ENCODE measurements at places on chromosomes 7 and 10.
A peak's percentile ranks its signal among the peaks of the same experiment; 100 is the strongest.

GRCh38 chr10:129962872-129963640 lies 1.0 kb downstream of the EBF3 start:
- DNase-seq = peak; percentile 60

- no peak for DNase-seq
Measured at GRCh38 chr7:133853706-133854276, 273.3 kb upstream of the LRGUK start.

DNA sequence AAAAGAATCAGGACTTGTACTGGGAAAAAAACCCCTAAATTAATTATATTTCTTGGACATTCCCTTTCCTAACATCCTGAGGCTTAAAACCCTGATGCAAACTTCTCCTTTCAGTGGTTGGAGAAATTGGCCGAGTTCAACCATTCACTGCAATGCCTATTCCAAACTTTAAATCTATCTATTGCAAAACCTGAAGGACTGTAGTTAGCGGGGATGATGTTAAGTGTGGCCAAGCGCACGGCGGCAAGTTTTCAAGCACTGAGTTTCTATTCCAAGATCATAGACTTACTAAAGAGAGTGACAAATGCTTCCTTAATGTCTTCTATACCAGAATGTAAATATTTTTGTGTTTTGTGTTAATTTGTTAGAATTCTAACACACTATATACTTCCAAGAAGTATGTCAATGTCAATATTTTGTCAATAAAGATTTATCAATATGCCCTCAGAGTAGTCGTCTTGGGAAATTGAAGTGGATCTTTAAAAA lies 6.6 kb downstream of the EMX2 start:
- no peak for DNase-seq

DNA sequence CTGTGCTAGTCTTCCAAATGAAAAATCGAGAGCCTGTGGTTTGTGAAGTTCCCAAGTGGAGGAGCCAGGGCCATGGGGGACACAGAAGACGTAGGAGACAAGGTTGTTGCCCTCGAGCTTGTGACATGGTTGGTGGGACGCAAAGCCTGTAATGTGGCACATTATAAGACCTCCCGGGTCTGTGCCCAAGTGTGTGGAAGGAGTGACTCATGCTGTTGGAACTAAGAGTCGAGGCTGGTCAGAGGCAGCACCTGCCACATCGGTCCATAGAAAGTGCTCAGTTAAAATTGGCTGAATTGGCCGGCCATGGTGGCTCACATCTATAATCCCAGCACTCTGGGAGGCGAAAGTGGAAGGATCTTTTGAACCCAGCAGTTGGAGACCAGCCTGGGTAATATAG lies 27.0 kb upstream of the PODXL start:
- no peak for DNase-seq

DNA sequence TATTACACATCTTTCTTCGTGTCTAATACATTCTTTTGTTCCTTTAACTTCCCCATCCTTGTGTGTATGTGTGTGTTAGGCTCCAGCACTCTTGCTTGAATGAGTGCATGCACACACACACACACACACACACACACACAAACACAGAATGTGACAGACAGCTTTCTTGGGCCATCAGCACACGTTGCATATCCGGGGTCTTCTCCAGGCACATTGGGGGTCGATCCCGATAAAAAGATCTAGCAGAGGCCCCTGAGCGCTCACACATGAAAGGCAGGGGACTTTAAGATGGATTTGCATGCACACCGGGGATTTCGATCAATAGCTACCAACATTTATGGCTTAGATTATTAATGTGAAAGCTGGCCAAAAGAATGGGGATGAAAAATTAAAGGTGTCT lies 4.5 kb downstream of the SKIDA1 start:
- no peak for DNase-seq

DNA sequence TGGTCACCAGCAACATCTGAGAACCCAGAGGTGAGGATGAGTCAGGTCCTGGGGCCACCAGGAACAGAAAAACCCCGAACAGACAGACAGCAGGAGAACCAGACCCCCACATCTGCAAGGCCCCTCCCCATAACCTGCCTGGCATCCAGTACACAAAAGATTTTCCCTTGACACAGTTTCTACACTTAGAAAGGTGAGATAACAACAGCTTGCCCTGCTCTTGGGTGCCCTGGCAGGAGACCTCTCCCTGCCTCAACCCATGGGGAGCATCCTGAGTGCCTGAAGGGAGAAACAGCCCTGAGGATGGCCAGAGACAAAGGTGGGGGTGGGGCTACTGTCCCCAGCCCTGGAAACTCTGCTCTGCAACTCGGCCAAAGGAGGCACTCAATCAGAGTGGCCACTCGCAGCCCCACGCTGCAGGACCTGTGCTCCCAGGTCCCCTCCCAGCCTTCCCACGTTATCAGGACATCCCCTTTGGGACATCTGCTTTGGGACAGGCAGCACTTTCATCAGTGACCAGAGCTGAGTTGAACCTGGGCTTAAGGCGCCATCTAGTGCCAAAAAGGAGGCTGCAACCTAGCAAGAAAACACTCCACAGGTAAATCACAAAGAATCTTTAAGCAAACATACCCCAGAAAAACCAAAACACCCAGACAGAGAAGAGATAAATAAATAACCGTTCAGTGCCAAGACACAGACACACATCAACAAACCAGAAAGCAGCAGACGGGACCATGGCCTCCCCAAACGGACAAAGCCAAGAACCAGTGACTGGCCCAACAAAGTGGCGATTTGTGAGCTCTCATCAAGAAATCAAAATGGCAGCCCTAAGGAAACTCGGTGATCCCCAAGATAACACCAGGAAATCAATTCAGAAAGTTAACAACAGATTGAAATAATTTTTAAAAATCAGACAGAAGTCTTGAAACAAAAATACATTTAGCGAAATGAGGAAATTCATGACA lies 233.7 kb downstream of the PTPRN2 start:
- peak; percentile 34 for DNase-seq

DNA sequence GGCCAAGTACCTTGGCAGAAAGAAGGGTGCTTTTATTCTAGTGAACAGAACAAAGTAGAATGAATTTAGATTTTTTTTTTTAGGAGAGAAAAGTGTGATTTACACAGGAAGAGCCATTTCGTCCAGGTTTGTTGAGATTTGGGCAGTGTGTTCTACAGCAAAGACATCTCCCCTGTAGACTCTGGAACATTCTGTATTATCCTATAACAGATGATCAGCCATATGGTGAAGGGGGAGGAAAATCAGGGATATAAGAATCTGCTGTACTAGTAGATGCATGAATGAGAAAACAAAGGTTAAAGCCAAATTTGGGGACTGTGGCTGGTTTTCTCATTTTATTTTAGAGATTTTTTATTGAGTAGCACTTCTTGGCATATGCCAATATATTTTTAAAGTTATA lies 453.7 kb upstream of the LRRTM3 start:
- no peak for DNase-seq

- no peak for DNase-seq
Measured at GRCh38 chr7:139572704-139573385, 49.4 kb downstream of the CLEC2L start.

DNA sequence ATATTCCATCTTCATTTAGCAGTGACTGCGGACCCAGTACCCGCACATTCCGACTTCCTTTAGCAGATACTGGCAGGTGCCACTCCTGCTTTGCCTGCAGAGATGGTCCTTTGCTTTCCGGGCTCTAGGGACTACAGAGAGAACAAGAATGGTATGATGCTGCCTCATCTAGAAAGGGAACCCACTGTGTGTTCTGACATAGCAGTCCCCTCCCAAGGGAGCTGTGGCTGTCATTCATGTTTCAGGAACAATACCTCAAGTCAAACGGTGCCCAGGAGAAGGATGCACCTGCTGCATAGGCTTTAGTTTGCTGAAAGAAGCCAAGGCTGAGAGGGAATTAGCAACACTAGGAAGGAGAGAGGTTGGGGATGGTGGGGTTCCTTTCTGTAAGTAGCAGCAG lies 15.9 kb upstream of the TMEM72 start:
- DNase-seq = no peak

DNA sequence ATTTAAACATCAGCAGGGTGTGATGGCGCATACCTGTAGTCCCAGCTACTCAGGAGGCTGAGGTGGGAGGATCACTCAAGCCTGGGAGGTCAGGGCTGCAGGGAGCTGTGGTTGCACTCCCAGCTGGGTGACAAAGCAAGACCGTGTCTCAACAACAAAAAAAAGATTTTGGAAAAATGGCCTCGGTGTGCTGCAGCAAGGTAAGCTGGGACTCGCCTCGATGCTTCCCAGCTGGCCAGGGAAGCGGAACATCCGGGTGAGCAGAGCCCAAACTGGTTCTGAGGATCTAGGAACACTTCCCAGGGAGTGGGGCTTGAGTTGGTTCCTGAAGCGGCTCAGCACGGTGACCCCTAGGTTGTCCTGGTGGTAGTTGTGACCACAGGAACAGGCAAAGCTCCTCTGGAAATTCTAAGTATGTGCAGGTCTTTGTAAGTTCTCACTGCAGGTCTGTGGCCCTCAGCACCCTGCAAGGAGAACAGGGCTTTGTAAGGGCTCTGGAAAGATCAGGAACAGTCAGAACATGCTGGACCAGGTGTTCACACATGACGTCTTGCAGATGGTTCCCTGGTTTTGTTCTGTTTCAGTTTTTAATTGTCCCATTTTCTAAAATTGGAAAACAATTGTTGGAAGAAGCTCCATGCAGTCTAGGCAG lies 38.6 kb upstream of the ZMIZ2 start:
- no peak for DNase-seq

DNA sequence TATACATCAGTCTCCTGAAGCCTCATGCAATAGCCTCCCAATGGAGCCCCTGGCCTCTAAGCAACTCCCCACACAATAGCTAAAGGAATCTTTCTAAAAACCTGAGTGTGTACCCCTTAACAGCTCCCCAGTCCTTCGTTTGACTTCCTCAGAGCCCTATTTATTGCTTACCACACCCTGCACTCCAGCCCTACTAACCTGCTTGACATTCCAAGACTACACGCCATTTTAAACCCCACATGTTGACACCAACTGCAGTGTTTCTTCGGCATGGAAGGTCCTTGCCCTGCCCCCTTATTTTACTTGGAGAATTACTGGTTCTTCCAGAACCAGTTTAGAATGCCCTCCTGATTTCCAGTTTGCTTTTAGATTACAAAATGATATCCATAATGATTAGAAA lies 10.8 kb downstream of the SRPK2 start:
- no peak for DNase-seq

- DNase-seq = peak; percentile 84
Measured at GRCh38 chr10:84537447-84537931, 209.1 kb downstream of the CCSER2 start.

DNA sequence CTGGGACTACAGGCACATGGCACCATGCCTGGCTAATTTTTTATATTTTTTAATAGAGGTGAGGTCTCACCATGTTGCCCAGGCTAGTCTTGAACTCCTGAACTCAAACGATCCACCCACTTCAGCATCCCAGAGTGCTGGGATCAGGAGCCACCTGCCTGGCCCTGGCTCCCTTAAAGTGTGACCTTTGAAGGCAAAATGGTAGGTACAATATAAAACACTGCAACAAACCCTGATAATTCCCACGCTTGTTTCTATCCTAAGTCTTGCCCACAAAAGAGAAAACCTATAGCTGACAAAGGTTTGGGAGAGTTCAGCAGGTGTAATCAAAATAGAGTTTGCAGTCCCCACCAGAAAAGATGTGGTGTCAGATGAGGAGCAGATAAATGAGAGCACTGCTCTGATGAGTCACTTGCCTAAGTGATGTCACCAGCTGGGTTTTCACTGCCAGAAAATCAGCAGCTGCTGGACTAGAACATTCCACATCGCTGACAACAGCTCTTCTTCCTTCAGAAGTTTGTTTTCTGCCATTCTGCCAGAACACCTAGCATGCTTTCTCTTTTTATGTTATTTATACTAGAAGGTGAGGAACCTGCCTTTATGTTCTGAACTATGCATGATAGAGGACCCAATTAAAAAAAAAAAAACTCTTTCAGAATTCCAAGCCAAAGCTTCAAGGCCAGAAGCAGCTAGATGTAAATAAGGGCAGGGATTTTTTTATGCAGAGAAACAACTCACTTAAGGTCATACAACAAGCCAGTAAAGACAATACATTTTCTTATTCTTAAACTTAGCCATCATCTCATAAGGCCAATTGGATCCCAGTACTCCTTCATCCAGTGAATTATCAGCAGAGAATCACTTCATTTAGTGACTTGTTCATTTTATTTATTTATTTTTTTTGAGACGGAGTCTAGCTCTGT lies 18.0 kb downstream of the PURB start:
- DNase-seq = peak; percentile 84

DNA sequence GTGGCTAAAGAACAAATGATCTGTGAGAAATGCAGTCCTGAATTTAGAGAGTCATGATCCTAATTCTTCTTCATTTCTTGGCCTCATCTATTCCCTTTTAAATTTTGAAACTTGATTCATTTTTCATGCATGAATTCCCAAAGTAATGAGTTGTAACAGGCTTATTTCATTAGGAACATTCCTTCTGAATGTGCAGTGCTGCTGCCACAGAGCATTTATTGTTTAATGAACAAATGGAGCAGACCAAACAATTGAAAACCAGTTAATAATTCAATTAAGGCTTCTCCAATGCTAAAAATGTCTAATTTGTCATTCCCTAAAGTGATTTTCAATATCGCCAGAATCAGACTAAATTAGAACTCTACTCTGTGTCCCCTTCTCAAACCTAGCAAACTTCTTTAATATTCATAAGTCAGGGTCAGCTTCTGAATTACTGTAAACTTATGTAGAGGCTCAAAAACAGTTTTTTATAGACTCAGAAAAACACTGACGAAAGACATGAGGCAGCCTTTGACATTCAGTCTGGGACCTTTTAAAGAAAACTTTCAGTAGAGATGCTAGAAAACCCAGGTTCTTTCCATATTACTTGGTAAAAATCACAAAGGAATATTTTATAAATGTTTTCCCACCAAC lies 14.5 kb downstream of the LSMEM1 start:
- DNase-seq = no peak

- no peak for DNase-seq
Measured at GRCh38 chr7:40200791-40201190, 66.0 kb downstream of the SUGCT start.

DNA sequence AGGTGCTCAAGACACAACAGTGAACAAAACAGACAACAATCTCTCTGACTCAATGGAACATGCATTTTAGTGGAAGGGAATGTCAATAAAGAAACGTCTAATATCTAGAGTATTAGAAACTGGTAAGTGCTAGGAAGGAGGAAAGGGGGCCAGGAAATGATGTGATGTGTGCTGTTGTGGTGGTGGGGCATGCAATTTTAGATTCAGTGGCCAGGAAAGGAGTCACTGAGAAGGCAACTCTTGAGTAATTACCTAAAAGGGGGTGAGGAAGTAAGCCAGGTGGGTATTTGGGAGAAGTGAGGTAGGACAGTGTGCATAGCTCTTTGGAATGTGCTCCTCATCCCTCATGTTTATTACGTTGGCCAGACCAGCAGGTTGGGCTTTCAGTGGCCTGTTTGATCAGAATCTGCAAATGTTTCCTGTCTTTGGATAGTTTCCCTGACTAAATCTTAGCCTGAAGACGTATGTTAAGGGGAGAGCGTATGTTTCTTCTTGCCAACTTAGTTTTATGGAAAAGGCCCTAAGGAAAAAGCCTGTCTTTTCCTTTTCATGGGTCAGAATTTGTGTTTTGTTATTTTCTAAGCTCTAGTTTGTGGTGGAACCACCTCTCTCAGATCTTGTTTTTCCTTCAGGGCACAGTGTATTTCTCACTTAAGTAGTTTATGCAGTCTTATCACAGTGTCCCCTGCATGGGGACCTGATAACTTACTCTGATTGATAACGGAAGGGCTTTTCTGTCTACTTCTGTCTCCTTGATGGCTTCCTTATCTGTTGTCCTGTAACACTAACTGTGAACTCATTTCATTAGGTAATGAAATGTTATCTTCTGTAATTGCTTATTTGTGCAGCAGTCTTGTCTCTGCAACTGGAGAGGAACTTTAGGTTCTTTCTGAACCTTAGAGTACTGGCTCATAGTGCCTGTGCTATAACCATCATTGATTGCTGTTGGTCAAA lies 203.7 kb downstream of the AUTS2 start:
- DNase-seq = no peak
